ENCODE measurements at places on chromosomes 13 and 19.
A peak's percentile ranks its signal among the peaks of the same experiment; 100 is the strongest.

DNA sequence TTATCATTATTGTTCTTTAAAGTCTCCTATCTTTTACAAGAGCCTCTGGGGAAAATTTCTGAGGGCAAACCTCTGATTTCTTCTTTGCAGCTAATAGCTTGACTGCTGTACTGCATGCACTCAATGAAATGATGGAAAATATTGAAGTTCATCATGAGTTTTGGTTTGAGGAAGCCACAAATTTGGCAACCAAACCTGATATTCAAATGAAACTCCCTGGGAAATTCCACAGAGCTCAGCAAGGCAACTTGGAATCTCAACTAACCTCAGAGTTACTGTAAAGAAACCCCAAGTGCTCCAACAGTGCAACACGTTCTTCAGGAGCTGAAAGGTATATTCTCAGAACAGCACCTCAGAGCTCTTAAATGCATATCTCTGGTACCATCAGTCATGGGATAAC lies 14.2 kb upstream of the RNF6 start:
- no peak for DNase-seq

GRCh38 chr19:31254611-31255010 lies 94.6 kb downstream of the TSHZ3 start:
- DNase-seq: no peak

- no peak for DNase-seq
Measured at GRCh38 chr13:48737689-48738088, 84.0 kb downstream of the CYSLTR2 start.

DNA sequence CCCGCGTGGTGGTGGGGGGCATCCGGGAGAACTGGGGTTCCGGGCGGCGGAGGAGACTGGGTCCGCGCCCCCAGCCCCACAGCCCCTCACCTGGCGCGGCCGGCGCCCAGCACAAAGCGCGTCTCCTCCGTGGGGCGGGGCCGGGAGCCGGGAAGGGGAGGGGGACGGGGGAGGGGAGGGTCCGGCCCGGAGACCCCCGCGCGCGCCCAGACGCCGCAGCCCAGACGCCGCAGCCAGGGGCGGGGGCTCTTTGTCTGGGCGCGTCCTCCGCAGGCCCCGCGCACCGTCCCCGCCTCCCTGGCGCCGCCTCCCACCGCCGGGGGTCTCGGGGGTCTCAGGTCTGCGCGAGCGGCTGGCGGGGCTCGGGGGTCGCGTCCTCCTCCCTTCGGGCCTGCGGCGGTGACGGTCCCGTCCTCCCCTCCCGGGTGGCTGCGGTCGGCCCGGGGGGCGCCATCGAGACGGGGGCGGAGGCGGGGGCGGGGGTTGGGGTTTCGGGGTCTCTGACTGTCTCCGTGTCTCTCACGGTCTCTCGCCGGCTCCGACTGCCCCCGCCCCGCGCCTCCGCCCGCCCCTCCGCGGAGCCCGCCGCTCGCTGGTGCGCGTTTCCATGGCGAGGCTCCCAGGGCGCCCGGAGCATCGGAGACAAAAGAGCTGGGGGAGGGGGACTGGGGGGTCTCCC lies at the start of gene PLPPR3:
TSS of gene PLPPR3 (minus strand) at position 131 of the 679 bp plus-strand sequence. CDS start 396 bp downstream, outside the sequence.
- DNase-seq: no peak

DNA sequence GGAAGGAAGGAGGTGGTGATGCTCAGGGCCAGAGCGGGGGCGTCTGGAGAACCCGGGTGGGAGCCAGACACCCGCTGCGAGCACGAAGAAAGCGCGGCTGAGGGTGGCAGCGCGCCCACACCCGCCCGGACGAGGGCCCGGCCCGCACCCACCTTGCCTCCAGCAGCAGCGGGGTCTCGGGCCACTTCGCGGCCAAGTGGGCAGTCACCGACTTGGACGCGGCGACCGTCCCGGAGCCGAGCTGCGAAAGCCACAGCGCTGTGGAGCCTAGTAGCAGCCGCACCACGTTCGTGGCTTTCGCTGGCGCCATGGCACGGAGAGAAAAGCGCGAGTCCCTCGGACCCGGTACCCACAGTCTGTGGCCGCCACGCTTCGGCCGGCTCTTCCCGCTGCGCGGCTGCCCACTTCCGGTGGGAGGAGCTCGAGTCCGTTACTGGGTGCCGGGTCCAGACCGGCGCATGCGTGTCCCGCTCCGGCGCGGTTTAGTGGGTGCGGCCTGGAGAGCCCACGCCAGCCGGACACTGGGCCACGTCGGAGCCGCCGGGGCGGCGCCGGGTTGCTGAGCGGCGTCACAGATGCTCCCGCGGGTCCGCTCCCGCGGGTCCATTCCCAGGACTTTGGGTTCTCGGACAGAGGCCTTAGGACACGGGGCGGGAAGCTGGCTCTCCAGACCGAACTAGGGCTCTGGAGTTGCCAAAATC lies at the start of gene UGGT2:
TSS of gene UGGT2 (minus strand) at position 399 of the 701 bp plus-strand sequence. CDS start at position 310, 89 bp downstream.
- peak; percentile 100 for DNase-seq

GRCh38 chr19:1823539-1824251 lies 11.6 kb upstream of the ATP8B3 start:
- no peak for DNase-seq

GRCh38 chr13:50130123-50130946 lies 115.1 kb downstream of the KCNRG start:
- peak; percentile 40 for DNase-seq

DNA sequence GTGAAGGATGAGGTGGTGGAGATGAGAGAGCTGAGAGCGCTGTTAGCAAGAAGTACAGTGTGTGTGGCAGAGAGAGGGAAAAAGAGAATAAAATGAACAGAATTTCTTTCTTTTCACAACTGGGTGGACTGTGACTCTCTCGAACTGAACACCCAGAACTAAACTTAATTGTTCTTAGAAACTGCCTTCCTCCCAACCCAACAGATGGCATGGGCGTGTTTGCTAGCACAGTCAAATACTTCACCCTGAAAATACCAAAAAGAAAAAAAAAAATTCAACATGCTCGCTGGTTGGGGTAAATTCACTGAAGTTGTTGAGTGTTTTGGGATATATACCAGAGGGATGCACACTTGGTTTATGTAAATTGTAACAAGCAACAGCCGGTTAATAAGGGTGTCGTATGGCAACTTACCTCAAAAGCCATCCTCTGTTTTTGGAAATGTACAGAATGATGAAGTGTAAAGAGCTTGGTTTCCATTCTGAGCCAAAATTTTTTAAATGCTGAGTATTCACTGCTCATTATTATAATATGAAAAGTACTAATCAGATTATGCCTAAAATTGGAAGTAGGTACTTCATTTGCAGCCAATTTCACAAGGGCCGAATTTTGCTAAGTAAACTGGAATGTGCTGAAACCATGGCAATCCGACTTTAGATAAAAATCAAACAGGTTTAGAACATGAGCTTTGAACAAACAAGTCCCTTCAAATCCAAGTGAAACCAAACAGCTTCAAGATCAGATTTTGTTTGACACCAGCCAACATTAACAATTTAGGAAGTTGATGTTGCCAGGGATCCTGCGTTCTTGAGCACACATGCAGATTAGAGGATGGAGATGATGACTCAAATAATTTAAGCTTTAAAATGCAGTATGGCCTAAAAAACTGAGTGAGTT lies 115.8 kb downstream of the ZIC5 start:
- DNase-seq: no peak

GRCh38 chr13:110124201-110124940 lies 182.6 kb downstream of the COL4A1 start:
- no peak for DNase-seq

DNA sequence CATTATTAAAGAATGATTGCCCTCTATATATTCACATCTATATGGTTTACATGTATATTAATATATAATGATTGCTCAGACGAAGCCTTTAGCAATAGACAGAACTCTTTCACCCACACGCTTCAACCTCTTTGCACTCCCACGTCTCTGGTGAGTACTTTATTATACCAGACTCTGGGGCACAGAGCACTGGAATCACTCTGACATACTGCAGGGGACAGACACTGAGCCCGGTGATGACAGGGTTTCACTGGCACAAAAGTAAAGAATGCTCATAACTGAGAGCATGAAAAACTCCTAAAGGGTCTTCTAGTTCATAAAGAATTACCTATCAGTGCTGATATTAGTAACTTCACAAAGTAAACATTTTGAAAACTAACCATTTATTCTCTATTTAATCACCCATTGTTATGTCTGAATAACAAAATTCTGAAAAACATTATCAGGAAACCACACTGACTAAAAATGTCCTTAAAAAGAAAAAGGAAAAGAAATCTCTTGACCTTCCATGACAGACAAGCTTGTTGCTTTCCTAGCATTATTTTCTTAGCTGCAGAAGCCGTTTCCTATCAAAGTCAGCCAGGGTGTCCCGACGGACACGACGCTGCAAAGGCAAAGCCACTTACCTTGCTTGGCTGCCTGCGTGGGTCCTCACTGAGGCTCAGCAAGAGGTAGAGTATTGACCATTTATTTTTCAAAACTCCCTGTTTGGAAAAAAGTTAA lies 29.1 kb downstream of the TUBGCP3 start:
- DNase-seq: no peak

GRCh38 chr13:73273745-73274144 lies 214.9 kb downstream of the KLF5 start:
- peak; percentile 55 for DNase-seq

- no peak for DNase-seq
Measured at GRCh38 chr19:7526059-7526929, 3.9 kb downstream of the MCOLN1 start.

GRCh38 chr13:47904891-47905290 lies 96.2 kb downstream of the SUCLA2 start:
- DNase-seq: no peak

DNA sequence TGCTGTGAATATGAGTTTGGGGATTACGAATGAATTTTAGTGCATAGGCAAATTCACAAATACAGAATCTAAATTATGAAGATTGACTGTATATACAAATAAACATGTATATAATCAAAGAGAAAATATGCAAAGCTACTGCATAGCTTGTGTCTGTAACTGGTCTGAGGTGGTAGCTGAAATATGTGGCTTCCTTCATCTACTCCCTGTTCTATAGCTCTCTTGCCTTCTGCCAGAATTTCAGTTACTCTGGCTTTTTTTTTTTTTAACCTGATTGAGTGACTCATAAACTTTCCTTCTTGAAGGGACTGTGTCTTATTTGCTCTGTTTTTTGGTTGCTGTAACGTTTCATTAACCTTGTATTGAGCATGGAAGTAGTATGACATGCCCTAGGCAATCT lies 26.6 kb downstream of the DNAJC3 start:
- peak; percentile 10 for DNase-seq

- no peak for DNase-seq
Measured at GRCh38 chr13:105116966-105117365, 1418.5 kb downstream of the EFNB2 start.

DNA sequence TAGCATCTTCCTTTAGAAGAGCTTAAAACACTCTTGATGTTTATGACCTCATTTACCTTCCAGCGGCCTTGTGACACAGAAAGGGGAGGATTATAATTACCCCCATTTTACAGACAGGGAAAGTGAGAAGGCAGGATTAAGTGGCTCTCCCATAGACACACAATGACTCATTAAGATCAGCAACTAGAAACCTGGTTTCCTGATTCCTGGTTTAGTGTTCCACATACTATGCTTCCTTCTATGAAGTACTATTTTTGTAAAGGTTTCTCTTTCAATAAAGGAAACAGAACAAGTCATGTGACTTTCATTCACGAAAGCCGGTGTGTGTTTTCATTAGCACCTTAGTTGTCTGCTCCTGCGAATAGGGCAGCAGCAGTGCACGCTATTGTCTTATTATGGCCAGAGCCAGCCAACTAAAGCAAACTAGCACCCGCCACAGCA lies 8.3 kb downstream of the IRS2 start:
- no peak for DNase-seq

- peak; percentile 88 for DNase-seq
Measured at GRCh38 chr19:4976401-4977298, 7.7 kb downstream of the KDM4B start.

GRCh38 chr19:10389863-10390262 lies 9.5 kb upstream of the TYK2 start:
- no peak for DNase-seq

DNA sequence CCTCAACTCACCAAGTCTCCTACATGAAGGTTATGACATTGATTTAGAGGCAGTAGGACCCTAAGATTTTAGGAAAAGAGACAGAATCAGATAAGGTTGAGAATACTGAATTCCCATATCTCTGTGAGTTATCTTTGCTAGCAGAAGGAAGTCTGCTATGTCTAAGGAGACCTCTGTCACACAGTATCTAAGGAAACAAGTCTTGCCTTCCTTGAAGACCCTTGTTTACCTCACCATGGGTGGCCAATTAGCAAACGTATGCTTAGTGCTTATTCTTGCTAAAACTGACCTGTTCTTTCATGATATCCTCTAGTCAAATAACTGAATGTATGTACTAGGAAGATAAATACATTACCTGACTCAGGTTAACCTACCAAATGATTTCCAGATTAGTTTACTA lies 855.4 kb upstream of the SLITRK1 start:
- no peak for DNase-seq

- DNase-seq: no peak
Measured at GRCh38 chr19:10243606-10244005, 8.4 kb upstream of the MRPL4 start.

GRCh38 chr13:29597706-29598105 lies 2.2 kb upstream of the SLC7A1 start:
- DNase-seq: no peak

- DNase-seq: peak; percentile 39
Measured at GRCh38 chr13:20799726-20800416, 26.1 kb upstream of the EEF1AKMT1 start.

GRCh38 chr13:100983111-100983510 lies 308.5 kb upstream of the TMTC4 start:
- no peak for DNase-seq

DNA sequence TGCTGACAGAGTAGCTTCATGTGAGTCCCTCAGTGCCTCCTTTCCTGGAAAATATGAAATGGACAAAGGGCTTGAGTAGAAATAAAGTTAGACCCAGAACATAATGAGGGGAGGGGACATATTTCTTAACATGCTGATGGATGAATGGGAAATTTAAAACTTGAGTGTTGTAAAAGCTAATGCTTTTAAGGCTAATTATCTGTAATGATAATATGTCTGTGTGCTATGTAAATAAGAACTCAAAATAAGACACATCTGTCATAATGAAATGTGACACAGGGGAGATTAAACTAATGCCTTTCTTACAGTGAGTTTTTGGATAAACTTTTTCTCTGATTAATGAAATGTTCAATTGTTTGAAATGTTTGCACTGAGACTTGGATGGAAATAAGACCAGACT lies 65.8 kb upstream of the RFXAP start:
- no peak for DNase-seq

DNA sequence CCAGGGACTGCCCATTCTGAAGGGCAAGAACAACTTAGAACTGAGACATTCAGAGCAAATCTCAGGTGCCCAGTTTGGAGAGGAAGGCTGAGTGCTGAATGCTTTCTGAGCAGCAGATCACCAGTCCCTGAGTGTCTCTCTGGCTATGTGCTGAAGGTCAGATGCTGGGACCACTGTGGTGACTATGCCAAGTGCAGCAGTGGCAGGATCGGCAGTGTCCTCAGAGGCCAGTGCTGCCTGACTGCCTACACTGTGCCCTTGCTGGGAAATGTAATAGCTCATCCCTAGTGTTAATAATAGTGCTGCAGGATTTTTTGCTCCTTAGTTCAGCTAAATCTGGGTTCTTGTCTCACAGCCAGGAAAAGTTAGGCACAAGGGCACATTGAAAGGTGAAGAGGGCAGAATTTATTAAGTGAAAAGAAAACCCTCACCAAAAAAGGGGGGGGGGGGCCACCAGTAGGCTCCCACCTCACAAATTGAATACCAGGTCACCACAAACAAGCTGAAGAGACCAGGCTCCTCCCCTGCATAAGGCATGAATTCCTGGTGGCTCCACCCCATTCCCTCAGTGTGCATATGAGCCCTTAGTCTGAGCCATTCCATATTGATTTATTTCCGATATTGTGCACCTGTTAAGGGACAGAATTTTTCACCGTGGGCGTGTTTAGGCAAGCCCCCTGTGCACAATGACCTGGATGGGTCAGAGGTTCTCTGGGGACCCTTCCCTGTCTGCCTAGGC lies 18.5 kb downstream of the RFXAP start:
- DNase-seq: no peak

GRCh38 chr13:93751117-93751516 lies 524.5 kb downstream of the GPC6 start:
- DNase-seq: no peak

All from AG08395 (cell line).